ENCODE measurements at places on chromosomes 4 and X.

DNA sequence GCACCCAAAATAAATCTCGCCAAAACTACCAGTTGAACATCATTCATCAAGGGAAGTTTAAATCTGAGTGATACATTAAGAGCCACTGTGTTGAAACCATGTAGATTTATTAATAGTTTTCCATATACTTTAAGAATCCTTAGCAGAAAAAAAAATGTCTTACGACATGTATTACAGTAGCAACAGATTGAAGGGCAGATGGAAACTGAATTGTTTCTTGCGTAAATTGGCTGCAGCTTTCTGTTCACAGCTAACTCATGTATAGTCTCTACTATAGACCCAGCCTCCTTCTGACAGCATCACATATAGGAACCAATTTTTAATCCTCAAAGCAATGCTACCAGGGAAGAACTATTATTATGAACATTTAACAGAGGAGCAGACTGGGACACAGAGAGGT, 195.2 kb upstream of the PUDP start:
- no peak for DNase-seq

DNA sequence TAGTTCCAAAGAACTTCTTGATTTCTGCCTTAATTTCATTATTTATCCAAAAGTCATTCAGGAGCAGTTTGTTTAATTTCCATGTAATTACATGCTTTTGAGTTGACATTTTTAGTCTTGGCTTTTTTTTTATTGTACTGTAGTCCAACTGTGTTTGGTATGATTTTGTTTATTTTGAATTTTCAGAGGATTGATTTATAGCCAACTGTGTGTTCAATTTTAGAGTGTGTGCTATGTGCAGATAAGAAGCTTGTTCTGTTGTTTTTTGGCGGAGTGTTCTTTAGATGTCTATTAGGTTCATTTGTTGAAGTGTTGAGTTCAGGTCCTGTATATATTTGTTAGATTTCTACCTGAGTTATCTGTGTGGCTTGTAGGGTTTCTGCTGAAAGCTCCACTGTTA, 533.6 kb downstream of the TRAM1L1 start:
- no peak for DNase-seq

DNA sequence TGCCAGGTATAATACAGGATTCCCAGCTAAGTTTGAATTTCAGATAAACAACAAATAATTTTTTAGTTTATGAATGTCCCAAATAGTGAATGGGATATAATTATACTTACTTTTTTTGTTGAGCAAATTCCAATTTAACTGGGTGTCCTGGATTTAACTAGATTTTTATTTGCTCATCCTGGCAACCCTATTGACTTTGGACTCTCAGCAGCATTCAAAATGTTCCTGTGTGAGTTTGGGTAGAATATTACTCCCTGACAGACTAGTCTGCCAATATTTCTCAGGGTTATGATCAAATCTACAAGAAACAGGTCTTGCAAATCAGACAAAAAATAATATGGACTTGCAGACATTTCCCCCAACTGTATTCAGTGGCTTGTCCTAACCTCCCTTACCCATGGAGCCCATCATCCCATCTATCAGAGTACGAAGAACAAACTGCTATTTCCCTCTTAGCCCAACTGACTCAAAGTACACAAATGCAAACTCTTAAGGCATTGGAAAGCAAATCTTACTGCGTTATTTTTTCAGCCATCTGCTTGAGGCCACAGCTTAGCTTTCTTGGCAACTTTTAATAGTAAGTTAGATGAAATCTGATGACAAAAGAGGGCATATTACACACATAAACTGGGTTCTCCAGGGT, 20.7 kb downstream of the SETD7 start:
- no peak for DNase-seq

DNA sequence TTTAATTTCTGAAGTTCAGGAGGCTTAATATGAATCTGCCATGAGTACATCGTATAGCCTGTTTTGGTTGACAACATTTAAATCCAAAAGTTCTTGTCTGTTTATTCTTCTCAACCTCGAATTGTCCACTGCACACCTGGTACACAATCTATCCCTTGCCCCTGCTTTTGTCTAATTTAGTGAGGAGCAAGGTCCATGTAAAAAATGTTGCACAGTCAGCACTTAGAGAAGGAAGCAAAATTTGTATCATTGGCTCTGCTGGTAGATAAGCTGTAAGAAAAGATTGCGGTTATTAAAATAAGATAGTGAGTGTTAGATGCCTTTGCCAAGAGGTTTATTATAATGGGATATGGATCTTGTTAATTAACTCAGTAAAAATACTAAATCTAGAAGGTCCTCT, 761.5 kb downstream of the RAPGEF2 start:
- no peak for DNase-seq

- no peak for DNase-seq
These were observed 410.2 kb upstream of the CT83 start for GRCh38 chrX:116872931-116873330.

DNA sequence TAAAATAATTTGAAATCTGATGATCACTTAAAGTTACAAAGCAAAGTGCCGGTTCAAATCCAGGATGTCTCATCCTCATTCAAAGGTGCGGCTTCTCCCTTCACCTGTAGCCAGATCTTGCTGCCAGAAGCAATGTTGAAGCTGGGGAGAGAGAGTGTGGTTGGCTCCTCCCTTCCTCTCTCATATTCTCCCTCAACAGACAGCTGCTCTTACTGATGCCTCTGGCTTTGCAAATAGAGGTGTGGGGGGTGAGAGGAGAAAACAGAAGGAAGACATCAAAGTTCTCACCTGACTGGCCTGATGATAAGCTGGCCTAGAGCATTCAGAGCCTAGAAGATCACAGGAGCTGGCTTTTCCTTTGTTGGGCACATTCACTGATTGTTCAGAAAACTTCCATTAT, 28.3 kb upstream of the BTC start:
- DNase-seq: no peak

DNA sequence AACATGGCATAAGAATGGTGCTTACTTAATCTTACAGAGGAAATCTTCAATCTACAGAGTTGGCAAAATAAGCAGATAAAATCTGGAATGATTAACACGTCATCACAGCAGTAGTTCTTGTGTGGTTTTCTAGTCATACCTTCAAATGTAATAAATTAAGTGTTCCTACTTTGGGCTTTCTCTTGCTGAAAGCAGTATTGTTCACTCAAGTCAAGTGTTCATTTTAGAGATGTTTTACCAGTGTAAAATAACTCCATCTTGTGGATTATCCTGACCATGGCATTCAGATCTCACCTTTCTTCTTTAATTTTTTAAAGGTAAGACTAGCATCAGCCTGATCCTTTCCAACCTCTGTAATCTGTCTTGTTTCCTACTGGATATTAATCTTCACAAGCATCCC, 72.9 kb downstream of the ADAMTS3 start:
- DNase-seq: no peak

DNA sequence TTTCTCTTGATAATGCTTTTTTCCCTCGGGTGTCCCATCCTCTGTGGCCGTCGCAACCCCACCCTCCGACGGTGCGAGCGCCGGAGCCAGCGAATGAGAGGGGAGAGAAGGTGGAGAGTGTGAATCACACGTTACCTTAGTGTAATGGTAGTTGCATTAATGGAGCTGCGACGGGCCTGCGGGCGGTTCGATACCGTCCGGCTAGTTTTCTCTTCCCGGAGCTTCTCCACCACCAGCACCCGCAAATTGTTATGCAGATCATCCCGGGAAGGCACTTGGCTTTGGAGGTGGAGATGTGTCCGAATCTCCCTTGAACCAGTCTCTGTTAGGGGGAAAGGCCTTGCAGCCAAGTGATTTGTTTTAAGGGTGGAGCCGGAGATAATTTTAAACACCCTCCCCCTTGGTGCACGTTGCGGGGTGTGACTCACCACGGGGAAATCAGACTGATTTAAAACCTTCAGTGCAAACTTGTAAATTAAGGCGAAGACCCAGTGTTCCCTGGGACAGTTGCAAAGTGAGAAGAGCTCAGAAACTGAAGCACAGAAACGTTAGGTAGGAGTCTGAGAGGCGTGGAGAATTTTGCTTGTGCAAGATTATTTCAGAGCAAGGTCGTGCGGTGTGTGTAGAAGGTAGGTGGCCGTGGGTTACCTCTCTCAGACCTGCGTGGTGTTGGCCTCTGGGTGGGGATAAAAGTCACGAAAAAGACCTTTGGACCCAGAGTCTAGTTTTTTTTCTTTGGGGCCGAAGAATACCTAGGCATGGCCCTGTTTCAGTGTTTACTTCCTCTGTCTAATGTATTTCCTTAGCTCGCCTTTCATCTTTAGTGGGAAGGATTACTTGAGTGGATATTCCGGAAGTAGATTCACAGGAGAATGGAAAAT, 1.3 kb downstream of the AFF1 start:
- DNase-seq: peak; percentile 81

DNA sequence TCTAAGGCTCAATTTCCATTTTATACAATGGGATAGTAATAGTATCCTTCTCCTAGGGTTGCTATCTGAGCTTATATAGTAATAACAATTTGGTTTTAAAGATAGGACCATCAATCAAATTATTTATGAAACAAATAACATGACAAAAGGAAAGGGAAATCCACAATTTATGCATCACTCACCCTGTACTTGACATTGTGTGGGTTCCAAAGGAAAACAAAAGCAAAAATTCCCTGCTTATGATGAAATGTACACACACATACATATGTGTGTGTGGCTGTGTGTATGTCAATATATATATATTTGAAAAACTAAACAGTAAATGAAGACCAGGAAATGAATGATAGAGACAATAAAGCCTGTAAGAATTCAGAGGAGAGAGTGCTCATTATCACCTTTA, 2.9 kb upstream of the TNIP3 start:
- DNase-seq: no peak

- DNase-seq: peak; percentile 82
These were observed 754 bp downstream of the MTMR1 start for GRCh38 chrX:150693725-150694574.

GRCh38 chr4:56301997-56302496, 85.2 kb downstream of the AASDH start:
- no peak for DNase-seq

DNA sequence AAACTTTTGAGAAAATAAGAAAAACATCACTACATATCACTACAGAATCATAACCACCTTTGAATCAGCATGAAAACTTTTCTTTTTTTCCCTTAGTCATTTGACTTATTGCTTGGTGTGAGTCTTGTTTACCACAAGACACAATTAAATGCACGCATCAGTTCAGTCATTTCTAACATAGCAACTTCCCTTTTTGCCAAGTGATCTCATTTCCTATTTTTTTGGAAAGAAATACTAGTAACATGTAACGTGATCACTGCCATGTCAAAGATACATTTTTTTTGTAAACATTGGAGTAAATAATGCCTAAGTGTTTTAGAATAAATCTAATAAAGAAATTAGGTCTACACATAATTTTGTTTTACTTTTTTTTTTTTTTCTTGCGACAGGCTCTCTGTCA, 5.1 kb upstream of the CXCL8 start:
- no peak for DNase-seq

GRCh38 chr4:145824463-145824862, 114.2 kb downstream of the ZNF827 start:
- no peak for DNase-seq

Data from activated CD8-positive, alpha-beta memory T cell treated with anti-CD3 and anti-CD28 coated beads, Interleukin-2, amount 50 U/mL, for 48 hours (primary cell).